Left lung (tissue), 14 donors: ENCODE measurements at places on chromosomes 4 and X. TPM values are rescaled to one million over a fixed set of nuclear protein-coding genes. Genes with fewer than 3 reads are reported as not detected.

- no peak overlapping the region for H3K27ac ChIP-seq
- H3K27me3 ChIP-seq = no peaks in the 10 kb centered on the region
- H3K36me3 ChIP-seq = no peaks in the 10 kb centered on the region
- no peaks in the 10 kb centered on the region for H3K4me1 ChIP-seq
Observed at GRCh38 chr4:185941461-185941860, 127.5 kb upstream of the TLR3 start.

- H3K27ac ChIP-seq = no peak overlapping the region
- H3K4me1 ChIP-seq = no peaks in the 10 kb centered on the region
- DNase-seq = no peak
- no peaks in the 10 kb centered on the region for H3K36me3 ChIP-seq
- H3K27me3 ChIP-seq = no peaks in the 10 kb centered on the region
Observed at GRCh38 chr4:2079926-2080325, 20.8 kb downstream of the NAT8L start.

Gene PGAM4
- polyA plus RNA-seq = 0.91 TPM

DNA sequence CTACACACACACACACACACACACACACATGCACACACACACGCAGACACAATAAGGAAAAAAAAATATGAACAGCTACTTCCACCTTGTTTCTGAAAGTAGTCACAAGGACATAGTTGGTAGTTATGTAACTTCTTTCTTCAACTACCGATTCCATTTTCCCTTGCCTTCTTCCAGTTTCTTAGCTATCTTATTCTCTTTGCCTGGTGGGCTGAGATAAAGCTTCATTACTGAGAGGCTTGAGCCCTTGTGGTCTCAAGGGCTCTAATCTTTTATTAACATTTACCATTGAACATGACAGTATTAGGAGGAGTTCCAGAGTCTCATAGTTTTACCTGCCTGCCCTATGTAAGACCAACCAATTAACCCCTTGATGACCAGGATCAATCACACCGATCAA is 8.9 kb upstream of the SMIM10 start:
- H3K4me1 ChIP-seq = no peaks in the 10 kb centered on the region
- no peaks in the 10 kb centered on the region for H3K27me3 ChIP-seq
- DNase-seq = no peak
- no peaks in the 10 kb centered on the region for H3K36me3 ChIP-seq

GRCh38 chr4:184476695-184477094 is 2.3 kb upstream of the IRF2 start:
- H3K4me1 ChIP-seq = peaks cover 69% of the 10 kb centered on the region
- H3K36me3 ChIP-seq = no peaks in the 10 kb centered on the region
- DNase-seq = no peak
- H3K27ac ChIP-seq = no peak overlapping the region
- H3K4me3 ChIP-seq = peak overlapping the region; percentile 87

- H3K36me3 ChIP-seq = peaks cover 54% of the 10 kb centered on the region
- no peaks in the 10 kb centered on the region for H3K4me1 ChIP-seq
- no peak for DNase-seq
- no peak overlapping the region for H3K4me3 ChIP-seq
- H3K27ac ChIP-seq = no peak overlapping the region
Observed at GRCh38 chr4:41683326-41683725, 65.2 kb downstream of the PHOX2B start.

Gene ARMCX4
- polyA plus RNA-seq = 31.3 TPM

Gene AMER1
- 6.9 TPM for polyA plus RNA-seq

Gene HADH
- 76.5 TPM for polyA plus RNA-seq

- no peak for DNase-seq
- H3K36me3 ChIP-seq = no peaks in the 10 kb centered on the region
- H3K4me3 ChIP-seq = no peak overlapping the region
Observed at GRCh38 chr4:19298998-19299397, 952.7 kb upstream of the SLIT2 start.
